Aorta (tissue), 5 donors: ENCODE measurements at places on chromosomes 11 and 22.

DNA sequence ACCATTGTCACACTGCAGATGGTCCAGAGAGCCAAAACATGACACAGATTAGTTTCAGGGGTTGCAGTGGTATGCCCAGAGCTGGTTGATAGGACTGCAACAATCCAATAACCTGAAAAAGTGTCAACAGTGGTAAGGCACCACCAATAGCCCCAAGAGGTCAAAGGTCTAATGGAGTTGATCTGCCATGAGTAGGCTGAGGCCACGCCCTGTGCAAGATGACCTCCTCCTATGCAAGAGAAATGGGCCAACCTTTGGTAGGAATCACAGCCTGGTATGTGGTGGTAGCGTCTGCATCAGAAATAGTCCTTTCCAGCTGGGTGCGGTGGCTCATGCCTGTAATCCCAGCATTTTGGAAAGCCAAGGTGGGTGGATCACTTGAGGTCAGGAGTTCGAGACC lies 19.6 kb downstream of the GUCD1 start:
- no peak for DNase-seq

DNA sequence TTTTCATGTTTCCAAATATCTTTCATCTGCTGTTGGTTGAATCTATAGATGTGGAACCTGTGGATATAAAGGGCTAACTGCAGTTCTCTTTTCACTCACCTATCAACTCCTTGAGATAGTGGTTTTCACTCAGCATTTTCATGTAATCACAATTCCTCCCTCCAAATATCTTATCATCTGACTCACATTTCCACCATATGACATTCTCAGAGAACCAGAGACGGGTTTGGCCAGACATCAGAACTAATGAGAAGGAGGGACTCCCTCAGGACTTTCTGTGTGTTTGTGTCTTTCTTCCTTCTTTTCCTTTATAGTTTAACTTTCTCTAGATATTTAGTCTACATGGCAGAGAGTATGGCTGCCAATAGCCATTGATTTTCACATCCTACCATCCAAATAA lies 134.8 kb upstream of the DDI1 start:
- DNase-seq: no peak

- DNase-seq: no peak
These were observed 315.3 kb upstream of the LUZP2 start for GRCh38 chr11:24181395-24182047.

- DNase-seq: no peak
These were observed 2.2 kb downstream of the RFPL2 start for GRCh38 chr22:32202539-32203180.

DNA sequence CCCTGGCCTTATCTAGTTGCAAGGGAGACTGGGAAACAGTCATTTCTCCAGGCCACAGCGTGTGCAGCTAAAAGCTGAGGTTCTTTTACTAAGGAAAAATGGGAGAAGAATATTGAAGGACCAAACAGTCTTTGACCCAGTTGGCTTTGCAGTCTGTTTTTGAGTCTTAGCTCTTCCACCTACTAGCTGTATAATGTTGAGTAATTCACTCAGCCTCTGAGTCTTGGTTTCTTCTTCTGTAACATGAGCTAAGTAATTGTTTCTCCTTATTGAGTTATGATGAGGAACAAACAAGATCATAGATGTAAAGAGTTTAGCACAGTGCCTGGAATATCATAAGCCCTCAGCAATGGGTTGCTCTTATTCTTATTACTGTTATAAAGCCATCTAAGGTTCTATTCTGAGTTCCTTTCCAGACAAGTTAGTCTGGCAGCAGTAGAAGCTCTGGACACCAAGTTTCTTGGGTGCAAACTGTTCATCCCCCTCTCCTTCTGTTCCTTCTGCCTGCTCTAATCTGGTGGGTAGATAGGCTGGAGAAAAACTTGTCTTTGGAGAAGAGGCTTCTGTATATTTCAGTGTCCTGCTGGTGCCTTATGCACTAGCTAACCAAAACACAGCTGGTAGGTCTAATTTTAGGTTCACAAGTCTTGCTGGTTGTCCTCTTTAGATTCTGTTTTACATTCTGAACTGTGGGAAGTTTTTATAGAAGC lies 13.5 kb downstream of the TRIM44 start:
- DNase-seq: no peak
